ENCODE measurements at places on chromosomes 1 and 21.

GRCh38 chr1:26839339-26839722, 12.8 kb downstream of the ZDHHC18 start:
- no peak for DNase-seq

- no peak for DNase-seq
Measured at GRCh38 chr1:30597711-30598110, 125.7 kb downstream of the MATN1 start.

GRCh38 chr1:117339866-117340700, 27.2 kb upstream of the MAN1A2 start:
- no peak for DNase-seq

GRCh38 chr1:235910357-235911299, 43.9 kb upstream of the LYST start:
- DNase-seq = no peak

DNA sequence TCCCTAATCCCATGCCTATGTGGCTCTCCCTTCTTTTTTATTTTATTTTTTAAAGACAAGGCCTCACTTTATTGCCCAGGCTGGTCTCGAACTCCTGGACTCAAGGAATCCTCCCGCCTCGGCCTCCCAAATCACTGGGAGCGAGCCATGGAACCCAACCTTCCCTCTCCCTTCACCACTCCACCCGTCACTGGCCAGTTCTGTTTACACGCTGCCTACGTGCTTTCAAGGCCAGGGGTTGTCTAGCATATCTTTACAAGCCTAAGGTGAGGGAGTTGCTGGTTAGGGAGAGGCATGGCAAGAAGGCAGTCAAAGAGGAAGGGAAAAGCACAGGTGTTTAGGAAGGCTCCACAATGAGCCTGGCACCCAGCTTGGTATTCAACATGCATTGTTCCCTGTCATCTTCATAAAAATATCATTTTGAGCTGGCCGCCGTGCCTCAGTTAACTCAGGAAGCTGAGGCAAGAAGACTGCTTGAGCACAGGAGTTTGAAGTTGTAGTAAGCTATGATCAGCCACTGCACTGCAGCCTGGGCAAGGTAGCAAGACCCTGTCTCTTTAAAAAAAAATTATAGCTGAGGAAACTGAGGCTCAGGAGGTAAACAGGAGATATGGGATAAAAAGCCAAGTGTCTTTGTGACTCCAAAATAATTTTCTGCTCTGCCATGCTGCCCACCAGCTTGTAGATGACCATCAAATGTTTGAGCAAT, 1.1 kb downstream of the RHBDL2 start:
- no peak for DNase-seq

DNA sequence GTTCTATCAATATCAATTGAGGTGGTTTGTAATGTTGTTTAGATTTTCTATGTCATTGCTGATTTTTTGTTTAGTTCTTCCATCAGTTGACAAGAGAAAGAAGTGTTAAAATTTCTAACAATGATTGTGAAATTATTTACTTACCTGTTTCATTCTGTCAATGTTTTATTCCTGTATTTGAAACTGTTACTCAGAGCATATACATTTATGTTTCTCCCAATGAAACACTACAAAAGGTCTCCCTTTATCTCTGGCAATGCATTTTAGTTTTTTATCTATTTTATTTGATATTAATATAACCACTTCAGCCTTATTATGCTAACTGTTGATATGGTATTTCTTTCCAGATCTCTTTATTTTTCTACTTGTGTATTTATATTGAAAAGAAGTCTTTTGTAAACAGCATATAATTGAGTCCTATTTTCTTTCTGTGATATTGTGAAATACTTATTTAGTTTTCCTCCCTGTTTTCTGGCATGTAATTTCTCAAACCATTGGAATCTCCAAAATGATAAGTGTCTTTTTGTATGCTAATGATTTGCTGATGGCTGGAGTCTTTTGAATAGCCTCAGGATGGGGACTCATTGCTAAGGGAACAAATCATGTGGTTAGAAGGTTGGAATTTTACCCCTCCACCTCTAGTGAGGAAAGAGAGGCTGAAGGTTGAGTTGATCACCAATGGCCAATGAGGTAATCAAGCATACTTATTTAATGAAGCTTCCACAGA, 122.0 kb downstream of the ADSS2 start:
- no peak for DNase-seq

GRCh38 chr1:46181343-46182260, 5.3 kb upstream of the P3R3URF start:
- DNase-seq = no peak
